ENCODE measurements at places on chromosomes 7 and 10. TPM values are rescaled to one million over a fixed set of nuclear protein-coding genes. Genes with fewer than 3 reads are reported as not detected.

Gene DNAJC9
- 5.6 TPM for total RNA-seq

DNA sequence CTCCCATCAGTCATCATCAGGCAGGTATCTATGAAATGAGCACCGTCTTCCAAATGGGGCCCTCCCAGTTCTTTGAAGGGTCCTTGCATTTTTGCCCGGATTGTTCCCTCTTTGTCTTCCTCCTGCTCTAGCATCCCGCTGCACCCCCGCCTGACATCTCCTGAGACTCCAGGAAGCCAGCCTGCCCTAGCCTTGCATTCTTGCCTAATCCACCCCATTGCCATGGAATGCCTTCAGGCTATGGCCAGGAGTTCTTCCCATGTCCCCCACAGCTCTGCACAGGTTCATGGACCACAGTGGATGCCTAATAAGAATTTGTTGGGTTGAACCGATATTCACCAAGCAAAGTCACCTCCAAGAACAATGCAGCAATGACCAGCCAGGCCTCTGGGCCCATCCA, 62.1 kb downstream of the ZMIZ1 start:
- no peak for DNase-seq

DNA sequence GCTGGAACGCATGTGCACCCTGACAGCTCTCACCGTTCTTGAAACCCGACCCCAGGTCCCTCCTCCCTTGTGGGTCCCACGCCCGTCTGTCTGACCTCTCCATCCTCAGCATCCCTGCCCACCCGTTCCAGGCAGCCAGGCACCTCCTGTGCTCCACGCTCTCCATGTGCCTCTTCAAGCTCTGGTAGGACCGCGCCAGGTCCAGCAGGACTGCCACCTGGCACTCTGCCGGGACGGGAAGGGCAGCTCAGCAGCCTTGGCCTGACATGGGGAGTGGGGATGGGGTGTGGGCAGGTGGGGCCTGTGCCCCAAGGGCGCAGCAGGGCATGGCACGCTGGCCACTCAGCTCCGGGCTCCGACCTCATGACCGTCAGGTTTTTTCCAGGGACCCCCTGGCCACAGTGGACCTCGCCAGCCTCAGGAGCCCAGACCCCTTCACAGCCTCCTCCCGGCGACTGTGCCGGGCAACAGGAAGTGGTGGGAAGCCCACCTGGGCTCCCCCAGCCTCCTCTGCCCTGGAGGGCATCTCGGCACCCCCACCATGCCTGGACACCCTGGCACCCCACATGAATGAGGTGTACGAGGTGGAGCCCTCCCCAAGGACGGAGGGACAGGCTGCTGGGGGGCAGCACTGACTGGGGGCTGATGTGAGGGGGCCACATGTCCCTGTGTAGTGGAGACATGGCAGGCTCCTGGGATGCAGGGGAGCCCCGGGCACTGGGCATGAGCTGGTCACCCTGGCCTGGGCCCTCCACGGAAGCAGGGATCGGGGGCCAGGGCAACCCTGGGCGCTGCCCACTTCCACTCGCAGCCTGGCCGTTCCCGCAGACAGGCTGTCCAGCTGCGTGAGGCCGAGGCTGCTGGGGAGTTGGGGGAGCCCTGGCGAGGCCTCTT, 25.1 kb upstream of the NKX6-2 start:
- no peak for DNase-seq

- no peak for DNase-seq
Measured at GRCh38 chr10:28111712-28112111, 112.8 kb upstream of the ODAD2 start.

DNA sequence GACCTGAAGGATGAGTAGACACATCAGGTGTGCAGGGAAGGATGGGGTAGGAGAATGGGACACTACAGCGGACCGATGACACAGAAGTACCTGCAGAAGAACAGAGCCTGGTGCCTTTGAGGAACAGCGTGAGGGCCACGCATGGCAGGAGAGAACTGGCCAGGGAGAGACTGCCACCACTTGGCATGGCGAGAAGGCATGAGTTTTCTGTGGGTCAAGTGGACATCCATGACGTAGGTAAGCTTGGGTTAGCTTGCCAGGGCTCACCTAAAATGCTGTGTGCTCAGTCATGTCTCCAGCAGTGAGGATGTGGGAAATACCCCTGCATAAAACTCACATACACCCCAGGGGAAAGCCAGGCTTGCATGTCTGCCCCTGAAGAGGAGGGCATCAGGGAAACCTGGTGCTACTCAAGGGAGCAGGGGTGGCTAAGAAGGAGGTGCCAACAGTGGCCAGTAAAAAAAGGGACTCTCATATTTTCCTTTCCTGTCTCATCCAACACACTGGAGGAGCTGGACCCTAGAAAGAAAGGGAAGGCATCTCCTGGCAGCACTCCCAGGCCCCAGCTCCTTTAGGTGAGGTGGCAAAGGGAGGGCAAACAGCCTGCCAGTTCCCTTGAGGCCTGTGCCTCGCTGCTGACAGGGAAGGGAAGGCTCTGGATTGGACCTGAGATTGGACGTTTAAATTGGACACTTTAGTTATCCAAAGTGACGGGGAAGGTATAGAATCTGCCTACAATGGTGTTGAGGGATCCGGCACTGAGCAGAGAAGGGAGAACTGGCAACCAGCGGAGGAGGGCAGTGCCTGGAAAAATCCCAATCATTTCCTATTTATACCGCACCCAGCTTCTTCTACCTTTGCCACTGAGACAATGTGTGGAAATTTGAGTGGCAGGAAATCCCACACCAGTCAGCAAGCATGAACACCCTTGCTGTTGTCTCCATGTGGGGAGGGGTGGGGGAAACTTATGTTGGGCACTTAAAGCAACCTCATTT, 255.7 kb downstream of the GLI3 start:
- DNase-seq = no peak
